Gastroesophageal sphincter (tissue), 4 donors: ENCODE measurements at places on chromosomes 6 and 20.

GRCh38 chr6:79384845-79385244 is 150.4 kb upstream of the HMGN3 start:
- no peak for ATAC-seq

DNA sequence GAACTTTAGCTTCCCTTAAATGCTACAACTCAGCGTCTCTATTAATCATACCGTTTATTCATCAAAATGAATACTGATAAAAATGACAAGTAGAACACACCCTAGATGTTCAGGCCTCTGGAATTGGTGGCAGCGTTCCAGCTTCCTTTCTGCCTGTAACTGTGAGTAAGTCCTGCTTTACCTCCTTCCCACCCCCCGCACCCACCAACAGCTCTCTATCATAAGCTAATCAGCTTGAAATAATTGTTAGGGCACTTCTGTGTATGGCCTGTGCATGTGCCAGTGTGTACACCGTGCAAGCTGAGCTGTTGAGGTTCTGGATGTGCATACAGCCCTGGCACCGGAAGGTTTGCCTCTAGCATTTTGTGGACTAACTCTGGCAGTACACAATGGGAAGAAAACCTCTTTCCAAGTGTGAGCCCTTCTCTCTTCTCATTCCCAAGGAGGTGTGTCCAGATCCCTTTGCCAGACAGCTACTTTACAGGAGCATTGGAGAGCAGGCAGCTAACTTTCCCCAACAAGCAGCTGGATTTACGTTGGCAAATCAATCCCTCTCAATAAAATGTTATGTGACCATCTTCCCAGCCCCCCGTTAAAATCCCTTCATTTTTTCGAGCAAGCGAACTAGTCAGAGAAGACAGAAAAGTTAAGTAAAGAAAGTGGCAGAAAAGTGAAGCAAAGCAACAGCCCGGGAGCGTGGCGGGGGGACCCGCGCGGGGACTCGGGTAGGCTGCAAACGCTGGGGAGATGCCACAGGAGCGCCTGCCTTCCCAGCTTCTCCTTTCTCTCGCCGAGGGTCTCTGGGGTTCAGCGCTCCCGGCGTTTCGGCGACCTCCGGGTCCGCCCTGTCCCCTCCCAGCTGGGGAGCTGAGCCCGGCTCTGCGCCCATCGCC is 803 bp upstream of the ADGRG6 start:
- ATAC-seq = no peak

DNA sequence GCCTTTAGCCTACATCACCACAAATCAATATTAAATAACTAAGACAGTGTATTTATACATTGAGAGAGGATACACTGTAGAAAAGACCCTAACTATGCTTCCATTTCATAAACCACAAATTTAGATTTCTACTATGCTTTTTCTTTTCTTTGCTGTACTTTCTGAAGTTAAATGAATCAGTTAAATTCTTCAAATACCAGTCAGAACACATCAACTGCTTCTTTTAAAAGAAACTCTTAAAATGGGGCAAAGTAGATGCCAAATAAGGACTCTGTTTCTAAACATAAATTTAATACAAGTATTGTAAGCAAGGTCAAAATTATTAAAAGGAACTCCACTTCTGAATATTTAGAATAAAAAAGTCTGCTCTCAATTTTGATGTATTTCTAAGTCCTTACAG is 76.9 kb downstream of the GMDS start:
- ATAC-seq = no peak

GRCh38 chr6:101878554-101879276 is 485.2 kb downstream of the GRIK2 start:
- ATAC-seq = no peak

DNA sequence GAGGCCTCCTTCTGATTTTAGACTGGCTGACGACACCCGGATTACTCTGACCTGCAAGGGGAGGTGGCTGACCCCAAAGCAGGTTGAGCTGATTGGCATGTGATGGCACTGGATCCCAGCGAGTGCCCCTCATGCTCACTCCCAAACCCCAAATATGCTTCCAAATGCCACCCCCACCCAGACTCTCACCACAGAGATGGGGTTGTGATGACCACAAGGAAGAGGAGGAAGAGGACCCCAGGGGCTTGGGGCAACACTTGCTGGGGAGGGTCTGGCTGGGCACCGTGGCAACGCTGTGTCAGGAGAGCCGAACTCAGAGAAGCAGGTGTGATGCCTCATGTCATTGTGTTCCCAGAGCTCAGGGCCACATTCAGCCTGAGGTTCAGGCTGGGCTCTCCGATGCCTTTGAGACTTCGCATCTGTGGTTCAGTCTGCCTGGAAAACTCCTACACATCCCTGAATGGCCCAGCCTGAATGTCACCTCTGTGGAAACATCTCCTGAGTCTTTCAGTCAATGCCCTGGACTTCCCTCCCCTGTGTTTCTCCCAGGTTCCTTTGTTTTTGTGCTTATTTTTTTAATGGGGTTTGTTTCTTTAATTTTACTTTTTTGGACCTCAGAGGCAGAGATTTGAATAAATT is 169.1 kb upstream of the PMEPA1 start:
- no peak for ATAC-seq

- no peak for ATAC-seq
Measured at GRCh38 chr20:53935344-53936084, 134.9 kb downstream of the BCAS1 start.

DNA sequence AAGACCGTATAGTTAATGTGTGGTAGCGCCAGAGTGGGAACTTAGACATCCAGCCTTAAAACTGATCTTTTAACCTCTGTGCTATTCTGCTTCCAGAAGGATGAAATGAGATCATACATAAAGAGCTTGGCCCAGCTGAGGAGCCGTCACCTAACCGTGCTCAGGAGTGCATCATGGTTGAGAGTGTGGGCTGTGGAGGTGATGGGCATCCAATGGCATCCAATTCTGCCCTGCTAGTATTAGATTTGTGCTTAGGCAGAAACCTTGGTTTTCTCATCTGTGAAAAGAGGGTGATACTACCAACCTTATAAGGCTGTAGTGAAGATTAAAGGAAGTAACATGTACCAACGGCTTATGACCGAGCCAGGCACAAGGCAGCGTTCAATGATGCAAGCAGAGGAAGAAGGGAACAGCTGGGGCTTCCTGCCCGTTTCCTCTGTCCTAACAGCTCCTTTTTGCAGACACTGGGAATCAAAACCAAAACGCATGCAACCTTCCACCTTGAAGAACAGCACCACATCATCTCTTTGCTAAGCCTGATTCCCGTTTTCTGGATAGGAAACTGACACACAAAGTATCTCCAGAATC is 1.3 kb downstream of the SLC22A16 start:
- ATAC-seq = peak; percentile 48

DNA sequence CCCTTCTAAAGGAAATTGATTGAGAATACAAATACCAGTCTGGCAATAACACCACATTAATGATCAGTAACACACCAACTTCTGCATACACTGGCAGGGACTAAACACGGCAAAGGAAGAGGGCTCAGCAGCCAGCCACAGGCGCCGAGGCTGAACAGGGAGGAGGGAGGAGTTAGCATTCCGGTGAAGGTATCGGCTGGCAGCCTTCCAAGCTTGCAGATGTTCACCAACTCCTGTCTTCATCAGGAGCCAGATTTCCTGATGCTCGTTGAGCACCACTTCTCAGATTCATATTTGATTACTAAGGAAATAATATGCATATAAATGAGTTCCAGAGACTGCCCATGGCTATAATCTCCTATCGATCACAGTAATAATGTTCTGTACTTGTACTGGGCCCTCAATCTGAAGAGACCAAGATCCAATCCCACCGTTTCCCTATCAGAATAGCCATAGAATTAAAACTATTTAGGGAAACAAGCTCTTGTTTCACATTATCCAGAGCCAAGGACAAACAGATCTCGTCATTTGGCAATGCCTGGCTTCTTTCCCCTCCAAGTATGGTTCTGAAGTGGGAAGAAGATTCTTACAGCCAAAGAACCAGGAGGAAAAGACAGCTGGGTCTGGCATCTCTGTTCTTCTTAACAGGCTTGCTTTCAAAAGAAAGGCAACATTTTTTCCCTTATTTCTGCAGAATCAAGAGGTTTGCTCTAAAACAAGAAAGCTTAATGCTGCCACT is 42.2 kb downstream of the GFOD1 start:
- ATAC-seq = peak; percentile 55

- no peak for ATAC-seq
Measured at GRCh38 chr6:39962831-39963230, 28.6 kb upstream of the MOCS1 start.

DNA sequence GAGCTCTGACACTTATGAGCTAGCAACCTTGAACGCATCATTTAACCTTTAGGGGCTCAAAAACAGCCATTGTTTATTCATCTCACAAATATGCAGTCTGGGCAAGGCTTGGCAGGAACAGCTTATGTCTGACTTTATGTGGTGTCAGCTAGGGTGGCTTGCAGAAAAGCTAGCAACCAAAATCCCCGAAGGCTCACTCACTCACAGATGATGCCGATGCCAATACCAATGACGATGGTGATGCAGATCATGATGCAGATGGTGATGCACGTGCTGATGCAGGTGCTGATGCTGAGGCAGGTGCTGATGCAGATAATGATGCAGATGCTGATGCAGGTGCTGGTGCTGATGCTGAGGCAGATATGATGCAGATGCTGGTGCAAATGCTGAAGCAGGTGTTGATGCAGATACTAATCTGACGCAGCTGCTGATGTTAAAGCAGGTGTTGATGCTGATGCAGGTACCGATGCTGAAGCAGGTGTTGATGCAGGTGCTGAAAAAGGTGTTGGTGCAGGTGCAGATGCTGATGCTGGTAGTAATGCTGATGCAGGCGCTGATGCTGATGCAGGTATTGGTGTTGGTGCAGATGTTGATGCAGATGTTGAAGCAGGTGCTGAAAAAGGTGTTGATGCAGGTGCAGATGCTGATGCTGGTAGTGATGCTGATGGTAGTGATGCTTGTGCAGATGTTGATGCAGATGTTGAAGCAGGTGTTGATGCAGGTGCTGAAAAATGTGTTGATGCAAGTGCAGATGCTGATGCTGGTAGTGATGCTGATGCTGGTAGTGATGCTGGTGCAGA is 195.6 kb downstream of the NFATC2 start:
- no peak for ATAC-seq

- no peak for ATAC-seq
Measured at GRCh38 chr6:46288835-46289234, 118.1 kb upstream of the ENPP5 start.

- ATAC-seq = peak; percentile 60
Measured at GRCh38 chr6:99613409-99613704, 6.7 kb downstream of the PRDM13 start.

GRCh38 chr6:14129575-14129974 is 12.0 kb downstream of the CD83 start:
- peak; percentile 72 for ATAC-seq

GRCh38 chr6:71228461-71229041 is 60.1 kb upstream of the OGFRL1 start:
- no peak for ATAC-seq

GRCh38 chr6:108561742-108562502 is 1.2 kb downstream of the FOXO3 start:
- ATAC-seq = no peak

GRCh38 chr6:14972379-14973067 is 273.3 kb upstream of the JARID2 start:
- ATAC-seq = no peak

- ATAC-seq = no peak
Measured at GRCh38 chr6:126747728-126748540, 370.5 kb upstream of the RSPO3 start.

- peak; percentile 14 for ATAC-seq
Measured at GRCh38 chr6:127119102-127120022, 891 bp downstream of the RSPO3 start.

GRCh38 chr20:1807394-1807793 is 87.8 kb upstream of the SIRPA start:
- ATAC-seq = no peak

DNA sequence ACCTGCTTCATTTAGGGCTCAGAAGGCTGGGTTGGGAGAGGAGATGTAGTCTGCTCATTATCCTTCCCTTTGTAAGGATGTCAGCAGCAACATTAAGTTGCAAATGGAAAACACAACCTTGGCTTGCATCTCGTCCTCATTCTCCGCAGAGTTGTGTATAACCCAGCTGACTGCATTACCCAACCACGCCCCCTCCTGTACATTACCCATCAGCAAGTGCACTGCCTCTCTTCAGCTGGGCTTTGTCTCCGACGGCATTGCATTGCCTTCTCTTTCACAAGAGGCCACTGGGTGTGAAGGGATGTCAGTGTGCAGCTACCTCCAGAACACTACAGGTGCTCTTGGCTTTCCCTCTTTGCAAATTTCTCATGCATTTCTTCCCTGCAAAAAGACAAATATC is 128.7 kb upstream of the TSHZ2 start:
- ATAC-seq = no peak

DNA sequence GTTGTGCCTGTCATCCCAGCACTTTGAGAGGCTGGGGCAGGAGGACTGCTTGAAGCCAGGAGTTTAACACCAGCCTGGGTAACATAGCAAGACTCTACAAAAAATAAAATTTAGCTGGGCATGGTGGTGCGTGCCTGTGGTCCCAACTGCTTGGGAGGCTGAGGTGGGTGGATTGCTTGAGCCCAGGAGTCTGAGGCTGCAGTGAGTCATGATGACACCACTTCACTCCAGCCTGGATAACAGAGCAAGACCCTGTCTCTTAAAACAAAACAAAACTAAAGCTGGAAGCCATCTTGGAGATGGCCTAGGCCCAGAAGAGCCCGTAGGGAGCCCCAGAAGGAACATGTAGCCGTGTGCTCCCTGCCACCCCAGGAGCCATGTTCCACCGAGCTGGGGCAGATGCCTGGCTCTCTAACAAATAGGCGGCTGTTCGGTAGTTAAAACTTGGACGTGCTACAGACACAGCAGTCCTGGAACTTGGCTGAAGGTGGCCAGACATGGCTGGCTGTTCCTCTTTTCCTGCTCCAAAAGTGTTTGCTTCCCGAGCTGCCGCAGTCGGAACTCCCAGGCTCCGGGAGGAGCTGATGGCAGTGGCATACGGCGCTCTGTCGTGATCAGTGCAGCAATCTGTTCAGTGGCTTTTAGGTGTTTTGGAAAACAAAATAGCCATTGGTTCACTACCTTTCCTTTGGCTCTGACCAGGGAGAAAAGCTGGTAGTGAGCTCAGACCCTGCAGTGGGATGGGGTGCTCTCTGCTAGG is 37.0 kb downstream of the DYNLT1 start:
- ATAC-seq = no peak
